Mesenteric fat pad (tissue), 1 donor: ENCODE measurements at places on chromosomes 6 and 20. TPM values are rescaled to one million over a fixed set of nuclear protein-coding genes. Genes with fewer than 3 reads are reported as not detected.

DNA sequence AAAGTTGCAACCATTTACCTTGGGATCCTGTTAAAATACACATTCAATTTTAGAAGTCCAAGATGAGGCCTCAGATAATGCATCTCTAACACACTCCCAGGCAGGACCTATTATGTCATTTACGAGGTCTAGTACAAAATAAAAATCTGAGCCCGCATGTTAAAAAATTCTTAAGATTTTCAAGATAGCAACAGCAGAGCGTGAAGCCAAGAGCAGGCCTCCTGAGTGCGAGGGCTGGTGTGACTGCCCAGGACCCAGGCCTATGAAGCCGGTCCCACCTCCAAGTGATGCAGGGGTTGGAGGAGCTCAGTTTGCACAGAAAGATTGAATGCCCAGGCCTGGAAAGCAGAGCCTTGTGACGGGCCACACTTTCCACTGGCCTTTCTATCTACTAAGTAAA is 211.1 kb upstream of the KCNQ5 start:
- no peak for DNase-seq

DNA sequence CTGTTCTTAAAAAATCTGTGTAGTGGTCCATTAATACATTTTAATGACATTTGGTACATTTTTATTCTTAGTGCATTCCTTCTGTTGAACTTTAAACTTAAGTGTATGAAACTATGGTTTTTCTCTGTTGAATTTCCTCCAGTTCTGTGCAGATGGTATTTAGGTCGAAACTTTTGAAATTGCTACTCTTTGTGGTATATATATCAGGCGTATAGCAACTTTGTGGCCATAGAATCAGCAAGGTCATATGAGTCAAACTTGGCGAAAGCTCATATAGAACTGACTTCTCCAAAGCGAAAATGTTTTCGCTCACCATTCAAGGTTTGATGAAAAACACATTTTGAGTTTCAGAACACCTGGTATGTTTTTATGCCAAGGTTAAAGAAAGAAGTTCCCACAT is 93.7 kb downstream of the MAP3K4 start:
- DNase-seq, result no peak

CAP2 gene
- 9.3 TPM for total RNA-seq

PPIL6 gene
- total RNA-seq, result 2.3 TPM

BEND3 gene
- 3.4 TPM for total RNA-seq
